ENCODE measurements at places on chromosomes 2 and 18.

- no peak for DNase-seq
Observed at GRCh38 chr2:165563468-165564225, 94.1 kb downstream of the CSRNP3 start.

DNA sequence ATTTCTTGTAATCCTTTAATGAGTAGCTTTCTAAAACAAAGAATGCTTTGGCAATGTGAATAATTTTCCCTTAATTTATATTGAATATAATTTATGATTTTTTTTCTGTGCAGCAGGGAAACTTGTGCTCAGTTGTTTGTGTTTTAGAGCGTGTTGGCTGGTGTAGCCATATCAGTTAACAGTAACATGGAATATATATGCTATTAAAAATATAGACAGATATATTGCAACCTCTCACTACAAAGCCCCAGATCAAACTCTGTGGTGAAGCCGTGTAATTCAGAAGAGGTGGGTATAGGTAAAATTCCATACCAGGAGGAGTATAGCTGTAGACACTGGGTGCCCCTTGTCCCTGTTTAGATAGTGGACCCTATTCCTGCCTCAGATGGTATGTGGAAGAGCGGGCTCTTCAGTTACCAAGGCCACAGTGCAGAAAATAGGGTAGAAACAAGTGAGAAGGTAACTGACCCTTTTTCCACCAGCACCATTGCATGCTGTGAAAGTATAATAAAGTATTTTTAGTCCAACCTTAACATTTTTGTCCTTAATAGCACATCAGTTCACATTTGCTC lies 18.1 kb upstream of the RASGRP3 start:
- no peak for DNase-seq

- DNase-seq: no peak
Observed at GRCh38 chr2:136143603-136144451, 25.9 kb upstream of the CXCR4 start.

- no peak for DNase-seq
Observed at GRCh38 chr18:51091270-51091669, 61.3 kb downstream of the SMAD4 start.

DNA sequence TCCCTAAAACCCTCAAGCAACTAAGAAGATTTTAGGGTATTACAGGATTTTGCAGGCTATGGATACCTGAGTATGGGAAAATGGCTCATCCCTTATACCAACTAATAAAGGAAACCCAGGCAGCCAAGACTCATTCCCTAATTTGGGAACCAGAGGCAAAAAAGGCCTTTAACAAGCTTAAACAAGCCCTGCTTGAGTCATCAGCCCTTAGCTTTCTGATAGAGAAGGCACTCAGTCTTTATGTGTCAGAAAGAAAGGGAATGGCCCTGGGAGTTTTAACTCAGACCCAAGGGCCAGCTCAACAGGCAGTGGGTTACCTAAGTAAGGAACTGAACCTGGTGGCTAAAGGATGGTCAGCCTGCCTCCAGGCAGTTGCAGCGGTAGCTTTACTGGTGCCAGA lies 96.9 kb upstream of the RMP24 start:
- DNase-seq: no peak

DNA sequence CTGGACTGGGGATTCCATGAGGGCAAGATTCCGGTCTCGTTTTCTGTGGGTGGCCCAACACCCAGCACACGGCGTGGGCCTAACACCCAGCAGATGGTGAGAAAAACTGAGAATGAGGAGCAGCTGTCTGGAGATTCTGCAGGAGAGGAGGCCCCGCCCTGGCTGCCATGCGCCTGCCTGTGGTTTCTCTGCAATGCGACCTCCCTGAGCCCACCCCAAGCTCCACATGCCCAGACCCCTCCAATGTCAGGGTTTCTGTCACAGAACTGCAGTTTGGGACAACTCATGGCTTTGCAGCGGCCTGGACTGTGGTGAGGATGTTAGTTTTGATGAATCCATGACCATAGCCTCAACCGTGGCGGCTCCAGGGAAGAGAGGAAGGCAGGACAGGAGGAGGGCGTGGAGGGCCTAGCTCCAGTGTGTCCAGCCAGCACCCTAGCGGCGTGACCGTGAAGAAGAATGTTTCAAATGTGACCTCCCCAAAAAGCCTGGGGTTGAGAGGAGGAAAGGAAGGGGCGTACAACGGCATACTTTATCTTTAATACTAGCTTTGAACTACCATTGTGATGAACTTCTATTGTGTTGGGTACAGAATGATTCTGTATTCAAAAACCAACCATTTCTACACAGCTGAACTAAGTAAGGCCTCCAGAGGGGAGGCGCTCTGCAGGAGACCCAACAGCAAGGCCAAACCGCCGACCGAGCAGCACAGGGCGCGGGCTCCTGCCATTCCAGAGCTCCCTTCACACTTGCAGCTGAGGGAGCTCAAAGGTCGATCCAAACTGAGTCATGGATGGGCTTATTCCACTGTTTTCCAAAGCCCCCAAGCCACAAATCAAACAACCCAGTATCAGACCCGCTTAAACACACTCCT lies 3.4 kb downstream of the PXDN start:
- DNase-seq: no peak

- no peak for DNase-seq
Observed at GRCh38 chr2:129901754-129902415, 77.6 kb upstream of the RAB6C start.

DNA sequence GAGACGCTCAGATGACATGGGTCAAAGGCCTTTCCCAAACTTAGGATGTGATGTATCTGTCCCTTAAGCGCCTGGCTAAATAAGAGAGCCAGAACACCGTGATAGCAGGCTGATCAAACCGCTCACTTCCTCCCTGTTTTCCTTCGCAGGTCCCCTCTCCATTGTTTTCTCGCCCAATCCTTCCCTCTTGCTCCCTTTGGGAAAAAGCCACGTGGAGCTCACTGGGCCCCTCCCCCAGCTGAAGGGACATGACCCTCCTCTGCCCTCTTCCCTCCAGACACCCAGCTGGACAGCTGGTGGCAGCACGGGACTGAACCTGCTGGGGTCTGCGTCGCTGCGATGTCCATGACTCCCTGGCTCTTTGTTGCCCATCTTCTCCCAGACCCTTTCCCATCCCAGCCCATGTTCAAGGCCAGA lies 201.7 kb downstream of the TNS1 start:
- no peak for DNase-seq

- peak; percentile 54 for DNase-seq
Observed at GRCh38 chr2:106095478-106096298, 98.4 kb downstream of the UXS1 start.

- DNase-seq: no peak
Observed at GRCh38 chr18:80009661-80010550, 21.5 kb upstream of the TXNL4A start.

DNA sequence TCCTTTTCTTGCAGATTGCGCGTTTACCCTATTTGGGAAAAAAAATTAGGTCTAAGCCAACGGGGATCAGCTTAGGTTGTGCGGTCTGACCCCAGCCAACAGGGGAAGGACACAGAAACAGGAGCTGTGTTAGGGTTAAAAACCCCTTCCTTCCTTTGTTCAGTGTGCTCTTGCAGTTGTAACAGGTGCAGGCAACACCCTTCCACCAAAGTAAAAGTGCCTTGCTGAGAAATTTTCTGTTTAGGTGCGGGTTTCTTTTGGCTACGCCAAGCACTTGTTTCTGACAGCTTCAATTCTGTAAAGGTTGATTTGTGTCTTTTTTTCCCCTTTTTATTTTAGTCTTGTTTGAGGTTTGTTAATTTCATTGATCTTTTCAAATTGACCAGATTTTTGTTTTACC lies 92.5 kb downstream of the PTPN4 start:
- DNase-seq: no peak

- no peak for DNase-seq
Observed at GRCh38 chr2:11056614-11057013, 98.7 kb upstream of the SLC66A3 start.

- DNase-seq: no peak
Observed at GRCh38 chr2:63891488-63892030, 49.9 kb downstream of the UGP2 start.
